ENCODE measurements at places on chromosomes 16 and 17.
A peak's percentile ranks its signal among the peaks of the same experiment; 100 is the strongest.

DNA sequence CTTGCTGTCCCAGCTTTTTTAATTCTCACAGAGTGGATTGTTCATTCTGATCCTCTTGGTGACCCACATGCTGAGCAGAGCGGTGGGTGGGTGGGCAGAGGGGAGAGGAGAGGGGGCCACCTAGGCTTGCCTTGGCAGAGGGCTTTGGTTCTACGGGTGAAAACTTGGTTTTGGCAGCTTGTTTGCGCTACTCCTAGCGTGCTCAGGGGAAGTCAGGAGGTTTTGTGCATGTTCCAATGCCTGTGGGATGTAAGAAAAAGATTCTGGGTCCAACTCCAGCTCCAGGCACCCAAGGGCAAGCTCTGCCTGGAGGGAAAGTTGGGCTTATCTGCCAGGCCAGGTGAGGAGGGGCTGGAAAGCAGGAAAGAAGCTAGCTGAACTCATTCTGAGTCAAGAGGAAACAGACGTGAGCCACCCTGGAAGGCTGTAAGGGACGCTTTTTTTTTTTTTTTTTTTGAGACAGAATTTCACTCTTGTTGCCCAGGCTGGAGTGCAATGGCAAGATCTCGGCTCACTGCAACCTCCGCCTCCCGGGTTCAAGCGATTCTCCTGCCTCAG is 169.1 kb downstream of the WSCD1 start:
- ATAC-seq = no peak

GRCh38 chr16:79042886-79043285 is 557.7 kb downstream of the MAF start:
- ATAC-seq = peak; percentile 85

GRCh38 chr17:65598746-65599145 is 37.3 kb upstream of the AXIN2 start:
- no peak for ATAC-seq

DNA sequence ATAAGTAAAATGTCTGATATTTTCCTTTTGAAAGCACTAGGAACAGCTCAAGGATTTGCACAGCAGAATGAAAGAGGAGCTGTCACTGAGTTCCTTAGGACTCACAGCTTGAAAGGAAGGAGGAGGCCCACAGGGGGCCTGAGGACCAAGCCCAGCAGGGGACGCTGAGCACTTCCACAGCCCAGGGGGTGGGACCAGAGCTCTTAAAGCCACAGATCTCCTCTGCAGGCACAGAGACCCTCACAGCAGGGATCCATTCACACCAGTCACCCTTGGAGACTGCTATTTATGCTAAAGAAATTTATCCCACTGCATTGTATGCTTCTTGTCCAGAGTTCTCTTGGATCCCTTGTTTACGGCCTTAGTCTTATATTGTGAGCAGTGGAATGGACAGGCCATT is 253.3 kb downstream of the STX8 start:
- no peak for ATAC-seq

DNA sequence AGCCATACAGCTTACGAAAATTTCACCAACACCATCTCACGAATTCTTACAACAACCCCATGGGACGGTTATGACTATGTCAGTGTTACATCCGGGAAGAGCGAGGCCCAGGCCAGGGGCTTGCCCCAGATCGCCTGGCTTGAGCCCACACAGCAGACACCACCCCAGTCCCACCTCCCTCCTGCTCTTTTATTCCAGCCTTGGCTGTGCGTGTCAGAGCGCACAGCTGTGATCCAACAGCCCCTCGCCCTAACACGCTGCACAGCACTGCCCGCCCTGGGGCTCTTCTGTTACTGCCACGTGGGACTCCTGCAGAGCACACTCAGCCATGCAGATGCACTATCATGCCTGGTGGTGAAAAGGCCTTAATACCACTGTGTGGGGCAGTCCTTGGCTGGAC is 127.9 kb downstream of the ENGASE start:
- ATAC-seq = no peak

- no peak for ATAC-seq
These were observed 36.0 kb downstream of the RNF157 start for GRCh38 chr17:76204277-76204676.

- peak; percentile 85 for ATAC-seq
These were observed 285.2 kb downstream of the SEC14L1 start for GRCh38 chr17:77425791-77426641.

DNA sequence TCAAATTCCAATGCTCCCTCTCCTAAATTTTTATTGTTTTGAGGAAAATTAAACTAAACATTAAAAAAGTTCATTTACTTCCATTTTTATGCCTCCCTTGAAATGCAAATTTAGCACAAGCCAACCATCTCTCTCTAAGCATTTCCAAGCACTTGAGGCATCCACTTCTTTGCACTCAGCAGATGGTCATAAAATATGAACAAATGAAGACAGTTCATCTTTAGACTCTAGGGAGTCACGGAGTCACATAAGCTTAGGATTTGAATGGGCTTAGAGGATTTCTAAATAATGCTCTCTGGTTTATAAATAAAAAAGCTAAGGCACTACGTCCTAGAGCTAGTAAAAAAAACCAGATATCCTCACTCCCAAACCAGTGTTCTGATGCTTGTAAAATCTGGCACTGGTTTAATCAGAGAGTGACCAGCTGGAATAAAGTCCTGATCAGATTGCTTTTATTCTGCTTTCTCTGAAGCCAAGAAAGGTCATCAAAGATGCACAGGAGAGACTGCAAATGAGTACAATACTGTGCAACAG is 204.2 kb downstream of the CA10 start:
- ATAC-seq = no peak

DNA sequence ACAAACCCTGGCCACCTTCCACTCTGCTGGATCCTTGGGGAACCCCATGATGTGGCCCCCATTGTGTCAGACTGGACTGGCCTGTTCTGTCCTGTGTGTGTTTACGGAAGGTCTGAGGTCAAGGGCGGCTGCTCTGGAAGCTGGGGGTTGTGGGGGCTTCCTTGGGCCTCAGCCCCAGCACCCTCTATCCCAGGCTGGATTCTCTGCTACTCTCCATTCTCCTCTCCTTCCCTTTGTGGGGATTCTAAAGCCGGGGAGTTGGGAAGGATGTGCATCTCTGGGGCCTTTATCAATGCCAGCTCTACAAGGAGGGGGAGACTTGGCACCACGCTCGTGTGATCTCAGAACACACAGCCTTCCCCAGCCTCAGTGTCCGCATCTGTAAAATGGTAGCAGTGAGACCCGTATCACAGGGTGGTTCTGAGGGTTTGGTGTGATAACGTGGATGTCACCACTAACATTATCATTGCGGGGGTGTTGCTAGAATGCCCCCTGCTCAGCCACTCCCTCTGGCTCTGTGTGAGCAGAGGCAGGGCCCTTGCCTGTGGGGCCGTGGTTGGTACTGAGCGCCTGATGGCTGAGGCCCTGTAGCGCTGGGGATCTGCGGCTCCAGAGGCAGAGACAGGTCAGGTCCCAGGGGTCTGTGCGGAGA is 18.1 kb downstream of the ADGRG1 start:
- ATAC-seq = no peak

GRCh38 chr16:72099377-72099818 is 5.8 kb downstream of the DHX38 start:
- ATAC-seq = peak; percentile 78

GRCh38 chr16:27066668-27067537 is at the start of gene C16orf82:
Gene C16orf82 (plus strand): TSS chr16:27066927.
- ATAC-seq = no peak

DNA sequence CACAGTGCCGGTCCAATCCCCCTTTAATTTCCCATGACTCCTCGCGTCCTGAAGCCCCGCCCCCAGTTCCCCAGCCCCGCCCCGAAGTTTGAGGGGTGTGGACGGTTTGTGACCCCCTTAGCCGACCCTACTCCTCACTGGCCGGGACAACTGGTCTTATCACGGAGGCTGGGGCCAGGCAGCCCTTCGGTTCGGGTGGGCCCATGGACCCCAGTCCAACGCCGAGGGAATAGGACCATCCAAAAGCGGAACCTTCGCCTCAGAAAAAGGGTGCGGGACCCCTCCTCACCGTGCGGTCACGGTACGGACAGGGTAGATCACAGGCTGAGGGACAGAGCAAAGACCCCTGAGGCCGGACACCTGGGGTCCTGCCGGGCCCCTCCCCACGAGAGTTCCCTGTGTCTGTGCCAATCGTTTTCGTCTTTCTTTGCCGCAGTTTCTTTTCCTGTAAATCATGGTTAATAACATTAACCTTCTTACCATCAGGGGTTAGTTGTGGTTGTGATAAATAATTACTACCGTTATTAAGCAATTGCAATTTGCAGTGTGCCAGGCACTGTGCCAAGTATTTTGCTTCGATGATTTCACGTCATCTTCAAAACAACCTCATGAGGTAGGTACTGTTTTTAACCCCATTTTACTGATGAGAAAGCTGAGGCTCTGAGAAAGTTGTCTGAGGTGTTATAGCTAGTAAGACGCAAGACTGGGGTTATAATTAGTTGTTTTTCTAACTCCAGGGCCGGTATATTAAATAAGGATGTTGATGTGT is 543 bp downstream of the TMUB2 start:
- ATAC-seq = peak; percentile 65

- no peak for ATAC-seq
These were observed 1214.6 kb downstream of the CDH11 start for GRCh38 chr16:63907251-63907650.

DNA sequence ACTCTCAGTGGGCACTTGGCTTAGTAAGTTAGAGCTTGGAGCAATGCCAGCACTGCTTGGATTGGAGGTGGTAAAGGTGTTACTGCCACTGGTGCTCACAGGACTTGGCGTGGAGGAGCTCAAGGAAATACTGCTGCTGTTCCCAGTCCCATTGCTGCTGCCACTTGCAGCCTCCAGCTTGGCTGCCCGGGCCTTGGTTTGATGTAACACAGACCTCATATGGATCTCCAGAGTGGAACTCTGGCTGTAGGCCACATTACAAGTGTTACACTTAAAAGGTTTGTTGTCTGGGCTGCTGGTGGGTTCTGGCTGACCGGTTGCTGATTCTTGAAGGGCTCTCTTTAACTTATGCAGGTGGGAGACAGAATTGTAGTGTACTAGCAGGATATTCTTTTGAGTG is 250.3 kb downstream of the ZFHX3 start:
- ATAC-seq = no peak

- no peak for ATAC-seq
These were observed 5.6 kb downstream of the GFAP start for GRCh38 chr17:44909681-44910144.

DNA sequence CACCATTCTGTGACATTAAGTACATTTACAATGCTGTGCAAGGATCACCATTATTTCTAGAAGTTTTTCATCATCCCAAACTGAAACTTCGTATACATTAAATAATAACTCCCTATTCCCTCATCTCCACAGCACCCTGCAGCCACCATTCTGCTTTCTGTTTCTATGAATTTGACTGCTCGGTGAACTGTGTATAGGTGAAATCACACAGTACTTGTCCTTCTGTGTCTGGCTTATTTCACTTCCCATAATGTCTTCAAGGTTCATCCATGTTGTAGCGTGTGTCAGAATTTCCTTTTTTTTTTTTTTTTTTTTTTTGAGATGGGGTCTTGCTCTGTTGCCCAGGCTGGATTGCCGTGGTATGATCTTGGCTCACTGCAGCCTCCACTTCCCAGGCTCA is 20.4 kb downstream of the RAP1GAP2 start:
- ATAC-seq = no peak

GRCh38 chr16:61366006-61366405 is 670.2 kb downstream of the CDH8 start:
- no peak for ATAC-seq

GRCh38 chr16:74321356-74321755 is 24.7 kb downstream of the PSMD7 start:
- ATAC-seq = no peak

- no peak for ATAC-seq
These were observed 4.8 kb downstream of the ABCA10 start for GRCh38 chr17:69223809-69224208.

GRCh38 chr16:4272114-4272956 is 488 bp downstream of the TFAP4 start:
- peak; percentile 37 for ATAC-seq

- no peak for ATAC-seq
These were observed 12.5 kb downstream of the FAHD1 start for GRCh38 chr16:1839554-1839953.

- no peak for ATAC-seq
These were observed 11.5 kb downstream of the COX10 start for GRCh38 chr17:14080847-14081251.

All from activated T-helper 17 cell treated with anti-CD3 and anti-CD28 coated beads, Interleukin-2, amount 50 U/mL, for 72 hours (primary cell).